PC-9 (cell line): ENCODE measurements at places on chromosomes 1 and 21.

DNA sequence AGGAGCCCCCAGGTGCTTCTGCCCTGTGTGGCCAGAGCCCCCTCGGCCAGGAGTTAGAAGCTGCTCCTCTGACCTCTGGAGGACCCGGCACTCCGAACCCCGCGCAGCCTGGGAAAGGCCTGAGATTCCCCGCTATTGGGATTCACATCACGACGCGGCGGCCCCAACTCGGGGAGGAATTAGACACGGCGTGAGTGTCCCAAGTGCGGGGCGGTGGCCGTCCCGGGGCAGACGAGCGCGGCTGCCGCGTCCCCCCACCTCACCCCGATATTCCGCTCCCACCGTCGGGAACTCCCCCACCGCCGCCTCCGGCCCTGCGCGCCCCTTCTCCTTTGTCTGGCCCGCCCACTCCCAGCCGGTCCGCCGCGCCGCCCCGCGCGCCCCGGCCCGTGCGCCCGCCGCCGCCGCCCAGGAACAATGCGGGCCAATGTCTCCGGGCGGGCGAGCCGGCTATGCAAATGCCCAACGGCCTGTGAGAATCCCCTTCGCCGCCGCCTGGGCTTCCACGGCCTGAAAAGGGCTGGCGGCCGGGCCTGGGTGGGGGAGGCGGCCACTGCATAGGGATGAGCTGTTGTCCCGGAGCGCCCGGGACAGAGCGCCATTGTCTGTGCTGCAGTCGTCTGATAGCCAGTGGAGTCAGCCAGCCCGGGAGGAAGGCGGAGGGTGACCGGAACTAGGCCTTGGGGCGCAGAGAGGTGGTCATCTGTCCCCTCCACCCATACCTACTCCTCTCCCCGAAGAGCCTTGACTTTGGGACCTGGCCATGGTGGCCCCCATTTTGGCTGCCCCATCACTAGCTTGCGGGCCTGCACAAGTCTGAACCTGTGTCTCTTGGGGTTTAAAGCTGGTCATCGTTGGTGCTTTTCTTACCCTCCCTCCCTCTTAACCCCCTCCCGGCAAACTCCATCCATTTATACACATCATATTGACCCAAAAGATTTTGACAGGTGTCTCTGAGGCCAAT lies 19.4 kb downstream of the RHBG start:
- no peak for DNase-seq

DNA sequence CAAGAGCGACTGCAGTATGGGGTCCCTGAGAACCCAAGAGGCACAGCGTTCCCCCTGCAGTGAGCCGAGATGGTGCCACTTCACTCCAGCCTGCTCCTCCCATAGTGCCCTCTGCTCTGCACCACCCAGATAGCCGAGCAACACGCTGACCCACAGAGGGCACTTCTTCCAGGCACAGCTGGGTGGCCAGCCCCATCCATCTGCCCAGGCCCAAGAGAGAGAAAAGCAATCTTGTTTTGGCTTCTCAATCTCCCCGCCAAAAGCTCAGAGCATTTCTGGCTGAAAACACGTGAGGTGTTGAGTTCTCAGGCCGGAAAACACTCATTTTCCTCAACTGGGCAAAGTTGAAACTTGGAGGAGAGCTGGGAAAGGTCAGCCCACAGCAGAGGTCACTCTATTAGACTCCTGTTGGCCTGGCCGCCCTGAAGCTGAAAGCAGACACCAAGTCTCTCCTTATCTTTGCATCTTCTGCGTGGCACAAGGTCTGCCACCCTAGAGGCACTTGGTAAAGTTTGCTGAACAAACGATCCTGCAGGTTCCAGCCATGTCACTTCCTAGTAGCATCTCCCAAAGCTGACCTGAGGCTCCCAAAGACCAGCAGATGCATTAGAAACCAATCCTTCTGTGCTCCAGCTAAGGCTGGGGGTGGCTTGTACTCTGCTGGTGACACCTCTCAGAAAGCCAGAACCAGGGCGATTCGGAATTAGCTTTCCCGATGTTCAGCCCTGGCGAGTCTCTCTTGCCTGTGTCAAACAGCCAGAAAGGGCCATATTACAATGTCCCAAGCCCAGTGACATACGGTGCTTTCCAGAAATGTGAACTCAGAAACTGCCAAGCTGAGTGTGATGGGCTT lies 10.9 kb downstream of the CAPN9 start:
- no peak for DNase-seq

DNA sequence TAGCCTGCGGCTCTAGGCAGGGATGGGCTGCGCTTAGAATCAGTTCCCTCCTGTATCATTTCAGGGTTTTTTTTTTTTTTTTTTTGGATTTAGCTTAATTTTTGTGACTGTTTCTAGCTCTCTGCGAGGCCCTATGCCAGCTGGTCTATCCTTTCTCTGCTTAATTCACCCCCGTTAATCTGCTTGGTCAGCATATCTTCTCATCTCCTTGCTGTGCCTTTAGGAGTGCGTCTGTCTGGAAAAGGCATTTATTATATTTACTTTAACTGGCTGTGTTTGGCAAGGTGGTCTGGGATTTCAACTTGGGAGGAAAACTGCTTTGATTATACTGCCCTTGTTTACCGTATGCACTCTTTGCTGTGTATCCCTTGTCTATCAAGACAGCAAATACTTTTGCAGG lies 184.8 kb upstream of the KIAA0040 start:
- DNase-seq = no peak

DNA sequence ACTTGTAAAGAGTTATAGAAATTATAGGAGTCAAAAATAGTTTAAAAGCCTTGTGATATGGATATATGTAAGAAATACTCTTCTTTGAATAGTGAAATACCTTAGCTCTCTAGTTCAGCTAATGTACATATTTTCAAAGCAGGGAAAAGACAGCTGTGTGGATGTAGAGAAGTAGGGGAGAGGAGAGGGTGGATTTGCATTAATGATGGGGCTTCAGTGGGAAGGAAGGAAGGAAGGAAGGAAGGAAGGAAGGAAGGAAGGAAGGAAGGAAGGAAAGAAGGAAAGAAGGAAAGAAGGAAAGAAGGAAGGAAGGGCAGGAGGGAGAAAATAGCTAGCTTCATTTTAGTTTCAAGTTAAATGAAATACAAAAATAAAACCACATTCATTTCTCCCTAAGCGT lies 62.4 kb upstream of the RGS1 start:
- DNase-seq = no peak
